ENCODE measurements at places on chromosomes 5 and 9. TPM values are rescaled to one million over a fixed set of nuclear protein-coding genes. Genes with fewer than 3 reads are reported as not detected.

Gene SLC12A7
- total RNA-seq = 23.8 TPM

Gene EPB41L4A
- total RNA-seq = 23.8 TPM

Gene FABP6
- not detected for total RNA-seq

Gene SUSD3
- total RNA-seq = 5.2 TPM

Gene RNF180
- 49.6 TPM for total RNA-seq

Gene PCDHB4
- total RNA-seq = 5.2 TPM

Gene BHMT2
- 36.3 TPM for total RNA-seq

Gene KCNIP1
- total RNA-seq = 0.79 TPM

Gene KCTD16
- total RNA-seq = 0.46 TPM

Gene ANKDD1B
- 0.93 TPM for total RNA-seq

Gene NAIP
- 21.2 TPM for total RNA-seq

Gene CDH9
- not detected for total RNA-seq

Gene NR2F1-AS1
- total RNA-seq = 25.6 TPM

Gene CARD19
- total RNA-seq = 43.0 TPM

Gene MAP1B
- total RNA-seq = 437 TPM

Gene NKD2
- total RNA-seq = 5.0 TPM

Data from posterior vena cava (tissue), 2 donors.